ENCODE measurements at places on chromosomes 5 and 9. TPM values are rescaled to one million over a fixed set of nuclear protein-coding genes. Genes with fewer than 3 reads are reported as not detected.
A peak's percentile ranks its signal among the peaks of the same experiment; 100 is the strongest.

GRCh38 chr5:39520232-39520572, 95.4 kb upstream of the DAB2 start:
- no peak overlapping the region for H3K4me3 ChIP-seq
- H3K27me3 ChIP-seq = peaks cover 9% of the 10 kb centered on the region
- no peaks in the 10 kb centered on the region for H3K36me3 ChIP-seq
- no peak overlapping the region for H3K27ac ChIP-seq

DNA sequence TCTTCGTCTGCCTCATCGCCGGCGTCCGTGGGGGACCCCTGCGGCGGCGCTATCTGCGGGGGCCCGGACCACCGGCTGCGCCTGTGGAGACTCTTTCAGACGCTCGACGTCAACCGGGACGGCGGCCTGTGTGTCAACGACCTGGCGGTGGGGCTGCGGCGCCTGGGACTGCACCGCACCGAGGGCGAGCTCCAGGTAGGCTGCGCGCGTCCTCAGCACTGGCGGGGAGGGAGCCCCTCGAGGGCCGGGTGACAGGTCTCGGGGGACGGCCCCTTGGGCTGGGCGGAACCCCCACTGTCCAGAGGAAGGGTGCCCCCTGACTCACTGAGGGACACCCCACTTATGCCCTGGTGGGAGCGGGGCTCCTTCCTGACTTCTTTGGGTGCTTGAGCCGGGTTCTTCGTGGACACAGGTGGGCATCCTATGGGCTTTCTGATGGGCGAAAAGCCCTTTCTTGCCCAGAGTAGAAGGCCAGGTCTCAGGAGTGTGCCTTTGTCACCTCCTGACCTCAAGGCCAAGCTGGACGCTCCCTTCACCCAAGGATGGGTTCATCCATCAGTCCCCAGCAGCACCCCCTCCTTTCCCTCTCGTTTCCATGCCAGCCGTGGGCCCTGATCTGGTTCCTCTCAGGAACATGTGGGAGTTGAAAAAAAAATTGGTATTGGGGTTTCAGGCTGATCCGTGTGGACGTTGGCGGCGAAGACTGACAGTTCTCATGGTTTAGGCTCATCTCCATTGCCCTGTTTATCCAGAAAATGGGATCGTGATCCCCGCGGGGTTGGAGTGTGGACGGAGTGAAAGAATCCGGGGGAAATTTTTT, 564 bp downstream of the SLC25A25 start:
- H3K27ac ChIP-seq = peak overlapping the region; percentile 84
- H3K4me3 ChIP-seq = peak overlapping the region; percentile 94
- peaks cover 41% of the 10 kb centered on the region for H3K4me1 ChIP-seq
- no peaks in the 10 kb centered on the region for H3K27me3 ChIP-seq
- peaks cover 3% of the 10 kb centered on the region for H3K36me3 ChIP-seq

DNA sequence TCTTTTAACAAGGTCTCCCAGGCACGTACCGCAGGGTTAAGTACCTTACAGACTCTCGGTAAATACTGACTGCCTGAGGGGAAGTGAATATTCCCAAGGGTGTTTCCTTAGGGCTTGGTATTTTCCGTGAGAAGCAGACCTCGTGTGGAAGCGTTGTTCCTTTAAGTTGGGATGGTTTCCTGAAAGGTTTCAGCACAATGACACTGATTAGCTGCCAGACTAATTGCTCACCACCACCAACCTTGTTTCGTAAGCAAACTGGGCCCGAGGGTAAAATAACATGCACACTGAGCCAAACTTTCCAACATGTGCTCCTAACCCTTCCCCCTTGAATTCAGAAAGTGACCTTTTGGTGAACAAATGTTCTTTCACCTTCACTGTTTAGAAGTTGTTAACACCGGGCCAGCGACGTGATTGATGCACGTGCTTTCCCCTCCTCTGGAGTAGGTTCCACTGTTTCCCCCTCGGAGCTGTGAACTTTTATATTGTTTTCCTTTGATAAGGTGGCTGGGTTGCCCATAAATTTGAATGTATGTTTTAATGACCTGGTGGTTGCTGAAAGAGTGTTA, 128.1 kb upstream of the RPS23 start:
- DNase-seq = no peak
- no peak overlapping the region for H3K27ac ChIP-seq
- H3K36me3 ChIP-seq = no peaks in the 10 kb centered on the region
- no peaks in the 10 kb centered on the region for H3K4me1 ChIP-seq
- H3K27me3 ChIP-seq = peaks cover 2% of the 10 kb centered on the region

The TEK gene
- total RNA-seq = not detected

The AK6 gene
- total RNA-seq = 24.7 TPM

The C9orf72 gene
- 16.4 TPM for total RNA-seq
